LoVo (cell line): ENCODE measurements at places on chromosomes 12 and 14.

DNA sequence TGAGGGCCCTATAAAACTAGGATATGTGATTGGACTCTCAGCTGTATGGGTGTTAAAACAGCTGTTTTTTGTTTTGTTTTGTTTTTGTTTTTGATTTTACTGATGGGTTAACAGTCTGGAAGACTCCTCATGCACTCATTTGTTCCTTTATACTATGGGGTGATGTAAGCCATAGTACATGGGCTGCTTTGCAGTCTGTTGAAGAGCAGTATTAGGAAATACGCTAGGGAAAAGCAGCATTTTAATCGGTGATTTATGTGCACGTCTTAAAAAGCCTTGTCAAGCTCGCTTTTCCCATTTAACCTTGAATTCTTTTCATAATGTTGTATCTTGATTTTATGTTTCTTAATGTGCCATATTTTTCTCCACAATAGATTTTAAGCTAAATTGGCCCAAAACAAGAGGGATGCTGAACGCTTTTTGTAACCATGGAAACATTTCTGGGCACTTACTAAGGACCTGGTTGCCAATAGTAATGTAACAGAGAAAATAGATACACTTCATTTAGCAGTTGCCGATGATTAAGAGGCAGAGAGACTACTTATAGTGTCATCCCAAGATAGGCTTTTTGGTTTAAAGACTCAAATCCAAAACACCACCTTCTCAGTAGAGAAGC lies 244.0 kb downstream of the SNAPC1 start:
- no peak for DNase-seq

DNA sequence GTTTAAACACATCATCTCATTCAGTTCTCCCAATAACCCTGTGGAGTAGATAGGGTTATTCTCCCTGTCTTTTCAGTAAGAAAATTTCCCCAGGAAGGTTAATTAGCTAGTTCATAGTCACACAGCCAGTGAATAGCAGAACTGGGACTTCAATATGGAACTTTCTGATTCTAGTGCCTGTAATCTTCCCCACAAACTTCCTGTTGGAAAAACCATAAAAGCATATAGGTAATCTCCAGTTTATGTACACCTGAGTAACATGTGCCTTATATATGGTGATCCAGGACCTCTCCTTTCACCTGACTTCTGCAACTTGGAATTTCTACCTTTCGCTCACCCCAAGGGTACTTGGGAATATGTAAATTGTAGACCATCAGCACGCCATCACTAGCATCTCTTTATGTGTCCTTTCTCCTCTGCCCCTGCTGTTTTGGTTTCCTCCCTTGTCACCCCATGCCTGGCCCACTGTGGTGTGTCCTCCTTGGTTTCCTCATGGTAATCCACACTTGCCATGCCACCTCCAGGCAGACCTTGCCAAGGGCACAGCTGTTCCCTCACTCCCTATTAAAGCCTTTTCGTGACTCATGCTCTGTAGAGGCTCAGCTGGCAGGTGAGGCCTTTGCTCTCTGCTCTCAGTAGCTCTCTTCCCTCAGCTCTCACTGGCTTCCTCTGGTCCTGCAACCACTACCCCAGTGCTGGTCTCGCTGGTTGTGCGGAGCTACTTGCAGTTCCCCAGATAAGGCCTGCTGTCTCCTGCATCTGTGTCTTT lies 16.7 kb downstream of the TBC1D30 start:
- no peak for DNase-seq

- no peak for DNase-seq
Measured at GRCh38 chr12:7093892-7094291, 1.6 kb upstream of the C1R start.

- DNase-seq = no peak
Measured at GRCh38 chr12:19850346-19851065, 411.2 kb downstream of the AEBP2 start.

DNA sequence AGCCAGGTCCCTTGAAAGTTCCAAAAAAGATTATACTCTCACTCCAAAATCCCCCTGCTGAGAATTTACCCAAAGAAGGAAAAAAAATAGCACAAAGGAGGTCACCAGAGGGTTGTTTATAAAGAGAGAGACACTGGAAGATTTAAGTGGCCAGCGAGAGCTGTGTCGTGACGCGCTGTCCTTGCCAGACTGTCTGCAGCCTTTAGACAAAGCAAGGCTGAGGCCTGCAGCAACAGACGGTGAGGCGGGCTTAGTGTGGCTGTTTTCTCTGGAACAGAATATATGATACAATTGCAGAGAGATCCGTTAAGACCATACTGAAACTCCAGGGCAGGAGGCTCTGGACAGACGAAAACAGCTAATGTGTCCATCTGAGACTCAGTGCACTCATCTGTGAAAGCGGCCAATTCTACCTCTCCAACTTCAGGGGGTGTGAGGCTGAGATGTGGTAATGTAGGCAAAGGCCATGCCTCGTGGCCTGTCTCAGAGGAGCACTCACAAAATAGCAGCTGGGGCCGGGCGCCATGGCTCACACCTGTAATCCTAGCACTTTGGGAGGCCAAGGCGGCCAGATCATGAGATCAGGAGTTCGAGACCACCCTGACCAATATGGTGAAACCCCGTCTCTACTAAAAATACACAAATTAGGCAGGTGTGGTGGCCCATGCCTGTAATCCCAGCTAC lies 36.2 kb downstream of the ANAPC7 start:
- DNase-seq = no peak

GRCh38 chr12:49483619-49484018 lies 55.2 kb upstream of the KCNH3 start:
- DNase-seq = no peak

GRCh38 chr14:92241966-92242595 lies 80.9 kb upstream of the SLC24A4 start:
- no peak for DNase-seq

DNA sequence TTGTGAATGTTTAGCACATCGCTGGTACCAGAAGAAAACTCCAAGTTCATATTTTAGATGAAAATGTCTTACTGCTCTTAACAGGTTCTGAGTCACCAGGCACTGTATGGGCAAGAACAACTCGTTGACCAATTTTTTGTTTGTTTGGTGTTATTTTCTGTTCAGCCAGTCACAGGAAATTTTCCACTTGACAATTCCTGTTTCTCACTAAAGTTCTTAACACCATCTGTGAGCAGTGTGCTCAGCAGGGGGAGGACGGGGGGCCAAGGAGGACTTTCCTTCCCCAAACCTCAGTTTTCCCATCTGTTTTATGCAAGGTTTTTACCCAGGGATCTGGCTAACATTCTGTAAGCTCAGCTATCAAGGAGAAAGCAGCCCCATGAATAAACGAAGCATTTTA lies 3.0 kb downstream of the NUAK1 start:
- DNase-seq = no peak

GRCh38 chr14:106657460-106657859 lies 1131.1 kb downstream of the TMEM121 start:
- no peak for DNase-seq

DNA sequence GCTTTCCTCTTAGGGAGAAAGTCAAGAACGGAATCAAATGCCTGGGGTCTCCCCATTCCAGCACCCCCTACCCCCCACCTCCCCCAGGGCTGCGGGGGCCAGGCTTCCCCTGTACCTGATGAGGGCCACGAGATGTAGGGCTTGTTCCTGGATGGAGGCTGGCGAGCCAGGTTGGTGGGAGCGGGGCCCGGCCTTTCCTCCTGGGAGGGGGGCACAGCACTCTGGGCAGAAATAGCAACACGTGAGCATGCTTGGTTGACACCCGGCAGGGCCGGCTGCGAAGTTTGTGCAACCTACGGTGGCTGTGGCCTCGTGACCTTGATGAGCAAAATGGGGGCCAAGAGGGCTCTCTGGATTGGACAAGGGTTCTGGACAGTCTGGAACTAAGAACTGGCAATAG lies 15.7 kb downstream of the AMN start:
- no peak for DNase-seq

GRCh38 chr14:52711666-52712065 lies 4.7 kb downstream of the PSMC6 start:
- no peak for DNase-seq

- DNase-seq = no peak
Measured at GRCh38 chr12:113582521-113583218, 111.0 kb upstream of the LHX5 start.

DNA sequence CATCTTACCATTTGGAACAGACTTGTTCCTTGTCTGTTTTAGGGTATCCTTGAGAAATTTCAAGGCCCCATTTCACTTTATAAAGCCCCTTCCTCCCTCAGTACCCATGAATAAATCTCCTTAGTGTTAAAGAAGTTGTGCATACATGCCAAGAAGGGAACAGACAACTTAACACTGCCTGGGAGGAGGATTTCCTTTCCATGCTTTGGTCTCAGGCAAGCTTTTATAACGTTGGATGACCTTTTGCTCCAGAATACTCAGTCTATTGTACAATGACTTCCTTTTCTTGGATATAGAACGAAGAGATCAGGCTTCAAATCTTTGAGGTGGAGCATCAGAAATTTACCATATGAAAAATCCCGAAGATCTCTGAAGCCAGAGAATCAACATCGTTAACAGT lies 551.4 kb downstream of the PRKD1 start:
- no peak for DNase-seq

GRCh38 chr12:5963515-5963914 lies 18.5 kb upstream of the ANO2 start:
- no peak for DNase-seq

DNA sequence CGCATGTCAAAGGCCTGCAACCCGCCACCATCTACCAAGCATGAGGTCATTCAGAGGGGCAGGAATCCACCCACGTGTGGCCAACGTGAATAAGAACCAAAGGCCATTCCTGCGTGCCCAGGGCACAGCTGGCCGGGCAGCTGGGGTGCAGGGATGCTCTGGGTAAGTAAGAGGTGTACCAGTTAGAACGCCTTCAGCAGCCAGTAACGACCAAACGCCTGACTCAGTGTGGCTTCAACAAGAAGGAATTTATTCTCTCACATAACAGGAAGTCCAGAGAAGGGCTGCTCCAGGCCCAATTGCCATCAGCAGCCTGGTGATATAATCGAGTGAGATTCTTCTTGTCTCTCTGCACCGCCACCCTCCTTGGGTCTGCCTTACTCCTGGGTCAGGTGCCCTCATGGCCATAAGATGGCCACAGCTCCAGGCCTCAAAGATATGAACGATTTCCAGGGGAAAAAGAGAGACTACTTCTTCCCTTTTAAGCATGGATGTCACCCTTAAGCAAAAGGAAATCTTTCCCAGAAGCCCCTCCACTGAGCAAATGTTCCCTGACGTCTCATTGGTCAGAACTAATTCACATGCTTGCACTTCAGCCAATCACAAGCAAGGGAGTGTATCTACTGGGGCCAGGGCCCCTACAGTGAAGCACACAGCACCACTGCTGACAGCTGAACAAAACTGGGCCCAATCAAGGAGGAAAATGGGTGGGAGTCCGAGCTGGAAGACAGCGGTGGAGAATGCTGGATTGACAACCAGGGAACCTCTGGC lies 7.3 kb downstream of the TTC7B start:
- DNase-seq = no peak

- DNase-seq = no peak
Measured at GRCh38 chr12:122403115-122403770, 19.2 kb downstream of the CLIP1 start.

GRCh38 chr14:105385698-105386365 lies 12.5 kb upstream of the TEX22 start:
- DNase-seq = no peak

DNA sequence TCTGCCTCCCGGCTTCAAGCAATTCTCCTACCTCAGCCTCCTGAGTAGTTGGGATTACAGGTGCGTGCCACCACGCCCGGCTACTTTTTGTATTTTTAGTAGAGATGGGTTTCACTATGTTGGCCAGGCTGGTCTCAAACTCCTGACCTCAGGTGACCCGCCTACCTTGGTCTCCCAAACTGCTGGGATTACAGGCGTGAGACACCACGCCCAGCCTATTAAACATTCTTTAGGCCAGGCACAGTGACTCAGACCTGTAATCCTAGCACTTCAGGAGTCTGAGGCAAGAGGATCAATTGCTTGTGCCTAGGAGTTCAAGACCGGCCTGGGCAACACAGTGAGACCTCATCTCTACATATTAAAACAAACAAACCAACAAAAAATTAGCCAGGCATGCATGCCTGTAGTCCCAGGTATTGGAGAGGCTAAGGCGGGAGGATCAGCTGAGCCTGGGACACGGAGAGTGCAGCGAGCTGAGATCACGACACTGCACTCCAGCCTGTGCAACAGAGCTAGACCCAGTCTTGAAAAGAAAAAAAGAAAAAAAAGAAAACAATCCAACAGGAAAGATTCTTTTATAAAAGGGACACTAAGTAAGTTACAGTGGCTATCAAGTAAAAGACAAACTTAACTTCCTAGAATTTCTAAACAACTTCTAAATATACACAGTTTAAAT lies 70.2 kb downstream of the HECTD1 start:
- peak; percentile 33 for DNase-seq

- DNase-seq = no peak
Measured at GRCh38 chr12:86216591-86216990, 39.6 kb downstream of the MGAT4C start.

GRCh38 chr12:120720234-120720986 lies 5.2 kb upstream of the ACADS start:
- DNase-seq = no peak

GRCh38 chr14:103861413-103862392 lies 14.3 kb upstream of the PPP1R13B start:
- DNase-seq = no peak

DNA sequence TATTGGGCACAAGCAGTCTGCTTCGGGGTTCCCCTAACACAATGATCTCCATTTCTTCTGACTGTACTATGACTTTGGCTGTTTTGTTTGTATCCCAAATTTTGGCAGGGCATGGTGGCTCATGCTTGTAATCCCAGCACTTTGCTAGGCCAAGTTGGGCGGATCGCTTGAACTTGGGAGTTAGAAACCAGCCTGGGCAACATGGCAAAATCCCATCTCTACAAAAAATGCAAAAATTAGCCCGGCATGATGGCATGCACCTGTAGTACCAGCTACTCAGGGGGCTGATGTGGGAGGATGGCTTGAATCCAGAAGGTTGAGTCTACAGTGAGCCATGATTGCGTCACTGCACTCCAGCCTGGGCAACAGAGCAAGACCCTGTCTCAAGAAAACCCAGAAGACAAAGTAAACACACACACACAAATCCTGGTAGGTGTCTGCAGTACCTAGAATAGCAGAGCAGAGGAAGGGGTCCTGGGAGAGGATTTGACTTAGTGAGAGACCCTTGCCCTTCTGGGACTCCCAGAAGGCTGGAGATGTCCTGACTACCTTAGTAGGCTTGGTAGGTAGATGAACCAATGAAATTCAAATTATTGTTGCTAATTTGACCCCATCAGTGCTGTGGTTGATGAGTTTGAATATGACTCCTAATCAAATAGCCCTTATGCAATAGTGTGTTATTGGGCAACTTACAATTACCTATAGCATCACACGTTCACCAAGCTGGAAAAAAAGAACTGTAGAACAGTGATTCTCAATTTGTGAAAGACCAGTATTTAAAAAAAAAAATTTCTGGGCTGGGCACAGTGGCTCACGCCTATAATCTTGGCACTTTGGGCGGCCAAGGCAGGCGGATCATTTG lies 6.8 kb upstream of the AEBP2 start:
- no peak for DNase-seq

DNA sequence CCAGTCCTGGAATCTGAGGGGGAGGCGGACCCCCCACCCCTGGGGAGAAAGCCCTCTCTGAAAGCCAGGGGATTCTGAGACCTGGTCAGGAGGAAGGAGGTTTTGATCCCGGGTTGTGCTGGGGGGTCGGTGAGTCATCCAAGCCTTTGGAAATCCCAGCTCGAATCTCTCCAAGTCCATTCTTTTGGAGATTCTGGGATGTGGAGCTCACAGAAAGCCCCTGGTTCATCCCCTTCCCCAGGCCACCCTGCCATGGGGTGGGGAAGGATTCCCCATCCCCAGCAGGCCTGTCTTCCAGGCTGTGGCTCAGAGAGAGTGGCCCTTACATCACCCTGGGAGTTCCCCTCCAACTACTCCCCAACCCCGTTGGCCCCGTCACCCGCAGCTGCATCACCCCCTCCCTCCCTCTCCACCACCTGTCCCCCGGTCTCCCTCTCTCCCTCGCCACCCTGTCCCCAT lies 14.3 kb downstream of the EXOC3L4 start:
- DNase-seq = no peak
